ENCODE measurements at places on chromosomes 12 and 14.

- no peak for DNase-seq
Measured at GRCh38 chr12:68178184-68178583, 18.6 kb upstream of the IFNG start.

GRCh38 chr14:35231207-35231760 is 60.9 kb upstream of the PSMA6 start:
- no peak for DNase-seq

- DNase-seq = no peak
Measured at GRCh38 chr12:68163560-68164081, 4.1 kb upstream of the IFNG start.

DNA sequence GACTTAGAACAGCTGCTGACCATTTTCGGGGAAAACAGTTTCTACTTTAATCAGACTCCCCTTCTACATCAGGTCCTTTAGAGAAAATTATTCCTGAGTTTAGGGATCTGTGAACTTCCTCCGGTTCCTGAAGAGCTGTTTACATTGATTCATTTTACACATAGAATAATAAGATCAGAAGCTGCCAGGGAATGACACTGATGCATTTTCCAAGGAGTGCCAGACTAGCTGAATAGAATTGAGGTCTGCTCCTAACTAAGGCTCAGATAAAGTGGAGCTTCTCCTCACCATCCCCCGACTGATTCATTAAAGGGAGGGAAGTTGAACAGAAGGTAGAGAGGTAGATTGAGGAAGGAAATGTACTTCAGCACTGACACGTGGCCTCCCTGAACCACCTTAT is 41.9 kb upstream of the PSMA6 start:
- no peak for DNase-seq

DNA sequence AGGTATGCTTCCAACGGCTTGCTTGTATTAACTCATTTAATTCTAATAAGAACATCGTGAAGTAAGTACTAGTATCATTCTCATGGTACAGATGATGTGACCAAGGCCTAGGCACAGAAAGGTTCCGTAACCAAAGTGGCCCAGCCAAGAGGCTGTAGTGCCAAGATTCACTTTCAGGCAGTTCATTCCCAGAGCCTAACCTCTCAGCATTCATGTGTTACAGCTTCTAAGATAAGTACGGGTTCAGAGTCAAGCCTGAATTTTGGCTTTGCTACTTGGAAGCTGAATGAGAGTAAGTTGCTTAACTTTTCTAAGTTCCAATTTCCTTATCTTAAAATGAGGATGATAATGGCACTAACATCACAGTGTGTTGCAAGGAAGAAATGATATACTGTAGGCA is 379.9 kb downstream of the AEBP2 start:
- DNase-seq = no peak

- no peak for DNase-seq
Measured at GRCh38 chr14:67440513-67440912, 28.5 kb upstream of the PLEK2 start.

DNA sequence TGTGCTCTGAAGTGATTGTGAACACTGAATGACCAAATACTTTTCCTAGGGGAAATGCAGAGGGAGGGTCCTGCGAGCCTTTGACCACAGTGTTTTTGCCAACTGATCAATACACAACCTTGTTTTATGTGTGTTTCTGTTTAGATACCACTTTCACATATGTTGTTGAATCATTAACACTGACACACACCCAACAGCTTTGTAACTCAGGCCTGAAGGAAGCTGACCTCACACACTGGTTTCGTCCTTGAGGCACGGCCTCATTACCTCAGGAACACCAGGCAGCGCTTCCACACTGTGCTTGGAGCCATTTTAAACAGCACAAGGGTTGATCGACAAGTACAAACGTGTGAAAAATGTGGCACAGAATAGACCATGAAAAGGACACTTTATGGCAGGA is 60.0 kb downstream of the PPFIBP1 start:
- no peak for DNase-seq

GRCh38 chr12:45191239-45191638 is 24.7 kb upstream of the ANO6 start:
- no peak for DNase-seq

DNA sequence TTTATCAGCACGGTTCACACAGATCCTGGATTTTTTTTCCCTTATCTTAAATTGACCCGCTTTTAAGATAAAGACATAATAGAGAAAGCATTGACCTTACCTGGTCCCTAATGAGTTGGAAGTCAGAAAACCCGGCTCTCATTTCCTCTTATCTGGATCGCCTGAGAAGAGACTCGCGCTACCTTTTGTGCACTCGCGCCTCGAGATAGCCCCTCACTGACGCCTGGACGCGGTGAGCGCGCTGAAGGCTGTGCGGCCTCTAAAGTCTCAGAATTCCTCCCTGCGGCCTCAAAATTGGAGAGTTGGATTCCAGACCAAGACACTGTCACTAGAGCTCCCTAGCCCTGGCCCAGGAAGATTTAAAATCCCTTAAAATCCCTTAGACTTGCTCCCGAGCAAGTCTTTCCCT is 7.0 kb downstream of the NKX2-1 start:
- DNase-seq = no peak

DNA sequence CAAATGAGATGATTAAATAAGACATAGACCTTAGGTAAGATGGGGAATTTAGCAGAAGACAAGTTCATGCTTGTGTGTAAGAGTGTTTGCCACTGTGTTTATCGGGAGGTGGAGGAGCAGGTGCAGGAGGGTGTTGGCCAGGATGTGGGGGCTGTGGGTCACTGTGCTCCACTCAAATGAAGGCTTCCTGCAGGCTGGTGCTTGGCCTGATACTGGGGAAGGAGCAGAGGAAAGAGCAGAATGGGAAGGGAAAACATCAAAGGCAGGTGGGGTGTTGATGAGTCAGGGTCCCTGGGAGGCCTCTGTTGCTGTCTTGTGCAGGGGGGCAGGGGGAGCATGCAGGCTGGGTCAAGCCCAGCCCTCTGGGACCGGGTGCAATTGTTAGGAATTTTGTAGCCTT is 126.5 kb downstream of the TSPAN9 start:
- no peak for DNase-seq

GRCh38 chr12:102408487-102409297 is 71.7 kb downstream of the IGF1 start:
- no peak for DNase-seq

Measured in NAMALWA (cell line).